Hepatocyte (in vitro differentiated cells): ENCODE measurements at places on chromosomes 6 and 20. TPM values are rescaled to one million over a fixed set of nuclear protein-coding genes. Genes with fewer than 3 reads are reported as not detected.

DNA sequence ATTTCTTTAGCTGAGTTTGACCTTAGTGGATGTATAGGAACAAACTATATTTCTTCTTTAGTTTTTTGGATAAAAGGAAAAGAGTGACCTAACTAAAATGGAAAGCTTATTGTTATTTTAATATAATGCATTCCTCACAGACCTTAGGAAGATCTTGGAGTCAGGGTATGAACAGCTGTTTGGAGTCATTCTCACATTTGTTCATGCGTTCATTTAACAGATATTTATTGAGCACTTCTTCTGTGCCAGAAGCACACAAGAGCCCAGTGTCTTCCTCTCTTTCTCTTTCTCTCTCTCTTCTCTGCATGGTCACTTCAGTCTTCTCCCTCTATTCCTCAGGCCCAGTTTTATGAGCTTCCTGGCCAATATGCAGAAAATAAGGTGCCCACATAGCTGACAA, 744.0 kb upstream of the MAP3K7 start:
- no peak for DNase-seq

DNA sequence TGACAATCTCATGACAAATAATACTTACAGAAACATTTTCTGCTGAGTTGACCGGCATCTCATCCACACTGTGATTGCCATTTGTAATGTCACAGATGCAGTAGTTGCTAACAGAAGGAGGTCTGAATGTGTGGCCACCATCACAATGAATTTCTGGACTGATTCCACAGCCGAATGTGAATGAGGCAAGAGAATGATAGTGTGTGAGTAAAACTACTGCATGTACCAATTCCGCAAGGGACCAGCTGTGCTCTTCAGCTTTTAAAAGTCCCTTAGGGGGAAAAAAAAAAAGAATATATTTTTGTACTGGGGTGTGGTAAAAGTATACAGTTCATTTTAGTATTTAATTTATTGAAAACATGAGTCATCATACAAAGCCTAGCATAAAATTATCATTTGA, 96.2 kb downstream of the SESN1 start:
- DNase-seq, result no peak

- DNase-seq, result no peak
Measured at GRCh38 chr20:62950741-62951140, 1.8 kb upstream of the SLC17A9 start.

DNA sequence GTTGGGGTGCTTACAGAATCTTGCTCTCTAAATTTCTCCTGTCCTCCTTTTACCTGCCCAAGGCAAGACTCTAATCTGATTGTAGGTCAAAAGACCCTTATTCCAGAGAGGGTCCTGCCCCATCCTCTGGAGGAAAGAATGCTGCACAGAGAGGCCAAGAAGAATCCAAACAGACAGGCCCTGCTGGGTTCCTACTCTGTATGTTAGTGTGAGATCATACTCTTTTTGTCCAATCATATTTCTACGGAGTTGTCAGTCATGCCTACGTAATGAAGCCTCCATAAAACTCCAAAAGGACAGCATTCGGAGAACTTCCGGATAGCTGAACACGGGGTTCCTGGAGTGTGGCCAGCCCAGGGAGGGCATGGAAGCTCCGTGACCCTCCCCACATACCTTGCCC, 50.5 kb downstream of the VEGFA start:
- DNase-seq, result no peak

PSMB8 gene
- 19.1 and 25.7 TPM in 2 replicates for total RNA-seq

KIAA0408 gene
- 6.4 and 7.4 TPM in 2 replicates for total RNA-seq

SNAI1 gene
- total RNA-seq, result 2.9 and 3.0 TPM in 2 replicates

DEFB124 gene
- not detected in 2 replicates for total RNA-seq

ZNF165 gene
- total RNA-seq, result 6.5 and 9.4 TPM in 2 replicates
